ENCODE measurements at places on chromosomes 1 and 21.

GRCh38 chr21:40615505-40616376, 231.2 kb downstream of the DSCAM start:
- DNase-seq = no peak

DNA sequence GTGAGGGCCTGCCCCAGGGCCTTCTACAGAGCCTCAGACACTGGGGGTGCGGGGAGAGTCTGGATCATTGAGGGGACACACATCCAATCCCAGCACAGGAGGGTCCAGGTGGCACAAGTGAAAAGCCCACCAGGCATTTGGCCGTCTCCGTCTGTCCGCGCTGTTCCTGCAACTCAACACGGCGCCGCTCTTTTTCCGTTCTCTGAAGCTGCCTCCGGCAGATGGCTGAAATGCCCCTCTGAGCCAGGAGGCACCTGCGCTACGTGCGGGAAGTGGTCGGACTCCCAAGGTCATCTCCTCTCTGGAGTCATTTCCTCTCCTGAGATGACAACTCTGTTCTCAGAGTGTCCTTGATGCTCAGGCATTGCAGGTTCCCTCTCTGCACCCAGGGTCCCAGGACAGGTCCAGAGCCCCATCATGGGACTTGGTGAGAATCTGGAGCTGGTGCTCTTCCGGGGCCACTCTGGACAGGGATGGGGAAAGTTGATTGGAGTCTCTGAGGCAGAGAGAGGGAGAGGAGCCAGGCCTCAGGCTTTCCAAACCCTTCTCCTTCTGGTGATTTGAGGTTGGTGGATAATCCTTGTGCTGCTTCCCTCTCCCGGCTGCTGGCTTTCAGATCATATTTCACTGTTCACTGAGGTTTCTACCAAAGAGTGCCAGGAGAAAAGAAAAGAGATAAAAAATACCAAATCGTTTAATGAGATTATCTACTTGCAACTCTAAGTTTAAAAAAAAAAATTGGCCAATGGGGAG, 14.0 kb upstream of the MIXL1 start:
- no peak for DNase-seq

- DNase-seq = no peak
These were observed 38.2 kb downstream of the TP73 start for GRCh38 chr1:3690282-3691065.

DNA sequence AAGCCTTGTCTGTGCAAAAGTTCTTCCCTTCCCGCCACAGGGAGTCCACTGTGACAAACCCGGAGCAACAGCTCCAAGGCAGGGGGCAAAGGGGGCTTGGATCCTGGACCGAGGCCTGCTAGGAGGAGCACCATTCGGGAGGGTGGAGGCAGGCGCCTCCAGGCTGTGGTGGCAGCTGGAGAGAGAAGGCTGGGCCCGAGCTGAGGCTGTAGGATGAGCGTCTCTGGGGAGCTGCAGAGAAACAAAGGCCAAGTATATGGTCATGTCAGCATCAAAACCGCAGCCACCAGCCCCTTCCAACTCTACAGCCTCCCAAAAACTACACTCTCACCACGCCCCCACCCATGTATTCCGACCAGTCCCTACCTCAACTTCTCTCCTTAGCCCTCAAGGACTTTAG, 579 bp downstream of the SH3BP5L start:
- DNase-seq = no peak

DNA sequence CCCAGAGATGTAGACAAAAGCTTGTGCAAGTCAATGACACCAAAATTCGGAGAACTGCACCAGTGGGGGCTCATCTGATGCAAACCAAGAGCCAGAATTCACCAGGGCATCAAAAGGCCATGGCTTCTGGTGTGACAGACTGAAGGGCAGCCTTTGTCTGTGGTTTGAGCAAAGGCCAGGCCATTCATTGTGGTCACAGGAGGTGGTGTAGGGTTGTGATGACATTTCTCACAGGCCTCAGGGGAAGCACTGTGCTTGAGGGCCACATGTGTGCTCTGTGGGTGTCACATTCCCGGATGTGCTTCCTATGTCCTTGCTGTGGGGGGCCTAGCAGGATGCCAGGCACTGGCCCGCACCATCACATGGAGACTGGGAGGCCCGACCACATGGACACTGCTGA, 22.5 kb upstream of the KCNE1 start:
- no peak for DNase-seq

DNA sequence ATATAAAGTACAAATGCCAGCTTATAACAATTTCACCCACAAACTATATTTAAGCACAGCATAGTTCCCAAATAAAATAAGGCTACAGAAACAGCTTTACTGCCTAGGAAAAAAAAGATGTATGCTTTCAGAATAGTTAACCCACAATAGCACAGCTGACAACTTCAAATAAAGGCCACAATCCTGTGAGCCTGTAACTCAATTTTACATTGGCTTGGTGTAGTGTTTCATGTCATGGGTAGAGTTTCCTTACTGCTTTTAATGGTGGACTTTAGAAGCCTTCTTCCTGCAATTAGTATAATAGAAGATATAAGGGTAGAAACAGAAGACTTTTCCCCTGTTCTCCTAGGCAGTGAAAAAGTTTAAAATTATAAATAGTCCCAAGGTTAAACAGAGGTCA, 44.3 kb upstream of the ZC3H11B start:
- no peak for DNase-seq

DNA sequence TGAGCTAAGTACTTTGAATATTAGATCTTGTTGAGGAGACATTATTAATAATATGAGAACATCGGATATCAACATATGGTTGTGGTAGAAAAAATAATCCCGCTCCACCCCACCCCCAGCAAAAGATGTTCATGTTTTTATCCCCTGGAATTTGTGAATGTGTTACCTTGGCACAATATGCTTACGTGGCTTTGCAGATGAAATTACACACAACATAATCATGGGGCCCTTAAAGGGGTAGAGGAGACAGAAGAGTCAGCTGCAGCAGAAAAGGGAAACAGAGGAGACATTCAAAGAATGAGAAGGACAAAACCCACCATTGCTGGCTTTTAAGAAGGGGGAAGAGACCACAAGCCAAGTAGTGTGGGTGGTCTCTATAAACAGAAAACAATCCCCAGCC, 104.1 kb downstream of the SEC16B start:
- DNase-seq = no peak

DNA sequence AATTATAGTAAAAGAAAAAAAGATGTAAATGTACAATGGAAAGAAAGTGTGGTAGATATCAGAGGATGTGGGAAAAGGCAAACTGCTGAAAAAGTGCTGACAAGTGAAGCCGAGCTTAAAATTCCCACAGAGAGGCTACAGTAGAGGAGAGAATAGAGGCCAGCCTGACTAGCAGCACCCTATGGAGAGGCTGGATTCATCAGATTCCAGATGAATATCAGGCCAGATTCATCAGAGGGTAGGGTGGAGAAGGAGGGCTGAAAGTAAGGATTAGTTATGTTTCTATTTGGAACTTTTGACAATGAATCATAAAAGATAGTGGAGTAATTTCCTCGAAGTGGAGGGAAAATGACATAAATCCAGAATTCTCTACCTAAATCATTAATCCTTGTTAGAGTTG, 60.4 kb upstream of the NEK7 start:
- DNase-seq = no peak

GRCh38 chr21:36188937-36189336, 32.3 kb downstream of the DOP1B start:
- DNase-seq = no peak

- DNase-seq = no peak
These were observed 643 bp downstream of the COQ8A start for GRCh38 chr1:226940806-226941067.

GRCh38 chr1:197844651-197845050, 57.8 kb upstream of the C1orf53 start:
- DNase-seq = no peak

GRCh38 chr1:48216941-48217340, 5.6 kb upstream of the SLC5A9 start:
- no peak for DNase-seq

DNA sequence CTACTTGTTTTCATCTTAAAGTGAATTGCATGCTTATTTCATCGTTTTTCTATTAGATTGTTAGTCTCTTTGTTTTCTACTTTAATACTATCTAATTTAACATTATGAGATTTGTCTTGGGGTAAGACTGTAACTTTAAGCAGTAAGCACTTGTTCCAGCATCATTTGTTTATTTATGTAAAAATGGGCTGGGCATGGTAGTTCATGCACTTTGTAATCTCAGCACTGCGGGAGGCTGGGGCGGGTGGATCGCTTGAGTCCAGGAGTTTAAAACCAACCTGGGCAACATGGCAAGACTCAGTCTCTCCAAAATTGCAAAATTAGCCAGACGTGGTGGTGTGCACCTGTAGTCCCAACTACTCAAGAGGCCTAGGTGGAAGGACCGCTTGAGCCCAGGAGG, 15.3 kb upstream of the PAXBP1 start:
- no peak for DNase-seq

DNA sequence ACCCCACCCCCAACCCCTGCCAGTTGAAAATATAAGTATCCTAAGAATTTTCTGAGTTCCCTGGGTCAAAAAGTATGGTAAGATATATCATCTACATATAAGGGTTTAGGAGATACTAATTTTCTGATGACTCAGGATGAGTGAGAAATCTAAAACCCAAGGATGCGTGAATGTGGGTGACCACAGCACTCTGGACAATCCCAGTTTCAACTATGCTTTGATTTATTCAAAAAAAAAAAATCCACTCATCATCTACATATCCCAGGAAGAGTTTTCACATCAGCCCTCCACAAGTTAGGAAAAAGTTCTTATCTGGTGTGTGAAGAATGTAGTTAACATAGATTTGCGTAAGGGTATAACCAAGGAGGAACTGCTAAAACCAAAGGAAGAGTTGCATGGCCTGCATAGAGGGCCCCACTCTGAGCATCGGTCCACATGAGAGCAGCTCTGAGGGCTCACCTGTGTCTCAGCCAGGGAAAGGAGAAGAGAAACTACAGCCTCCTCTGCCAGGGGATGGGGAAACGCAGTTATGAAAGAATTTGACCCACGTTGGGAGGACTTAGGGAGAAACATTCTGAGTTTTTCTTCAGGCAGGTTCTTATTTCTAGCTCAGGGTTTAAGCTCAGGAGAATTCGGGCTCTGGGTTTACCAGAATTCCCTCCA, 18.8 kb downstream of the LAMB3 start:
- no peak for DNase-seq

DNA sequence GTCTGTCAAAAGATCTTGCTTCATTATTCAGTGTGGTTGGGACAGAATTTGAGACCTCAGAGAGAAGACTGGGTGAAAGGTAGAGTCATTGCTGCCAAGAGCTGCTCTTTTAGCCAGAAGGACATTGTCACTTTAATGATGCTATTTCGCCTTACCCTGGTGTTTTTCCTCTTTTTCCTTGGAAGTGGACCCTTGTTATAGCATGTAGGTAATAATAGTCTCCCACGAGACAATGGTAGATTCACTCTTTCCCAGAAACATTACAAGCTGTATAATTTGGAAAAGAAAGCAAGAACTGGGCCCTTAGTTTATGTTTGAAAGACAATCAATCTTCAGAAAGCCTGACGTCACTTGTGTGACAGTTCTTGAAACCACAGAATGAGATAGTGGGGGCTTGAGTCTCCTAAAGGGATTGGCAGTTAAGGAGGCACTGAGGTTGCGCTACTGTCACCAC, 3.8 kb downstream of the SERTAD4 start:
- no peak for DNase-seq

DNA sequence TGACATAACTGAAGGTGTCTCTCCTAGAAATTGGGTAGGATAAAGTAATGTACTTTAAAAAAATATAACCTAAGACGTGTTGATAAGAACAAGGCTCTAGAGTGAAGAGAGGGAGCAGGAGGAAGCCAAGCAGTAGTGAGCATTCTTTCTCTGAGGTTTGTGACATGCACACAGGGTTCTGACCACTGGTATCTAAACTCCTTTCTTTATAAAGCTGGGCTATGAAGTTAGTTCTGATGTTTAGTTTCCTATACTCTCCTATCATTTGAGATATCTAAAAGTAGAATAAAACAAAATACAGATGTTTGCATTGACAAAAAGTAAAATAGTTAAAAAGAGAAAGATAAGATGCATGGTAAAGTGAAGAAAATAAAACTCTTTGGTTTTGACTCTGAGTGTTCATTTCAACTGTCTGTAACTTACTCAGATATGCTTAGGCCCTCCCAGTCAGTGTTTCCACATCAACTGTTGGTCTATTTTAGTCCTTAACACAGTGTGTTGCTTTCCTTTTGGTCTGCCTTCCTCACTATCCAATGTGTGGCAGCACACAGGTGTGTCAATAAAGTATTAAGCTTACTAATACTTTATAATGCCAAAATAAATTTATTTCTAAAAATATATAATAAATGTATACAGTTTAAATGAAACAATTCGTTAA, 543.5 kb downstream of the PTPRC start:
- no peak for DNase-seq

DNA sequence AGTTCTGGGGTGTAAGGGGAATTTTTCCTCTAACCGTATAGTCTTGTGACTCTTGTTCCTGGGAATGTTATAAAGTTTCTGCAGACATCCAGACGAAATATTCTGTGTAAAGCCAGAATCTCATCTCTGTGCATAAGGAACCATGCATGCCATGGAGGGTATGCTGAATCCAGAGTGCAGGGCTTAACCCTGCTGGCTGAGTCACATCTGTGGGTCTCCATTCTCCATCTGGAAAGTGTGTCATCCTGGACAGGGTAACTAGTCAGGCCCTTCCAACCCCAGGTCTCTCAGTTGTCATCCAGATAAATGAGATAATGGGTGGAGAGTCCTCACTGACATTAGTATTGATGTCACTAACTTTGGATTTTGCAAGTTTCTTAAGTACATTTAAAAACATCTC, 48.8 kb downstream of the ATP5PO start:
- no peak for DNase-seq

- no peak for DNase-seq
These were observed 11.5 kb downstream of the ABL2 start for GRCh38 chr1:179217943-179218507.

- no peak for DNase-seq
These were observed 79.3 kb downstream of the HMCN1 start for GRCh38 chr1:185813401-185813979.

GRCh38 chr1:21871943-21872342, 59.9 kb downstream of the LDLRAD2 start:
- no peak for DNase-seq
